ENCODE measurements at places on chromosomes 5 and 9.

GRCh38 chr5:2577312-2578036 is 174.0 kb downstream of the IRX2 start:
- no peak for DNase-seq

DNA sequence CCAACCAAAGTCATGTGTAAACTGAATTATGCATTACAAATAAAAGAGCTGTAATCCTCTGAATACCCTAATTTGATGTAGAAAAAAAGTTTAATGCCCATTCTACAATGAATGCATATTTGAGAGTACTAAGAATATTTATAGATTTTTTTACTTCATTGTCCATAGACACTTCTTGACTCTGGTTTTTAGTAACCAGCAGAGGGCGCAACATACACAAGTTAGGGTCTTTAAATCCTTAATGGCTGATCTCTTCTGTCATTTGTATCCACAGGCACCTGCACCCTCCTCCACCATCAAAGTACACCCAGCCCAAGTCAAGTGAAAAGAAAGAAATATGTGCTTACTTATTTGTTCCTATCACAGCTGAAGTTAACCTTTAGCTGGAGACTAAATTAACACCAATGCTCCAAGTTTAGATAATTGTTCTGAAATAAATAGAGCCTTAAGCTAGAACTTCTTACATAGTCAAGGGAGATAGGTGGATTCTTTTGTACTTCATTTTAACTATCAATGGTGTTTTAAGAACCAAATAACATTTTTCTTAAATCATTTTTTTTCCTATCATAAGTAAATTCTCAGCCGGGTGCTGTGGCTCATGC is 524.2 kb upstream of the DAB2 start:
- DNase-seq: peak; percentile 21

DNA sequence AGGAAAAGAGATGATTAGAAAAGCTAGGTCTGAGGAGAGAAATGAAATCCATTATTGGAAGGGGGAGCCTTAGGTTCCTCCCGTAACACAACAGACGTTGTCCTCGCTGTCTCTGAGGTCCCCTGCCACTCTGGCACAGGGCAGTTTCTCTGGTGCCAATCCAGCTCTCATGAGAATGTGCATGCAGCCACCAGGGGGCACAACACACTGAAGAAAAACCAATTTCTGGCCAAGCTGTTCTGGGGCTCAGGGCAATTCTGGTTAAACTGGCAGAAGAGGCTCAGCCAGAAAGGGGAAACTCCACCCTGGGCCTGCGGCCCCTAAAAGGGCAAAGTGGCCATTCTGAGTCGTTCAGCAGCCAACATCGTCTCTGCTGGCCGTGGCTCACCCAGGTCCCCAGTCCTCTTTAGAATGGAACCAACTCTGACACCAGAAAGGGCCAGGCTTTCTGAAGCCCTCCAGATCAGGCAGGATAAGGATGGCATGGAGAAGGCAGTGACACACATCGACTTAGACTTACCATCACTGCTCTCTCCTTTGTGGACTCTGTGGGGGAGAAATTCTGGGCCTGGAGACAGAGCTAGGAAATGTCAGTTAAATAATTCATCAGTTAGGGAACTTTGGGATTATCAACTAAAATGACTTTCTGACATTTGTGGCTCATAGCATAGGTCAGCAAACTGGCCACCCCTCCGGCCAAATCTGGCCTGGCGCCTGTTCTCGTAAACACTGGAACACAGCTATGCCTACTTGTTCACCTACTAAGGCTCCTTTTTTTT is 58.5 kb upstream of the GOLPH3 start:
- DNase-seq: peak; percentile 63

- DNase-seq: no peak
These were observed 482.0 kb downstream of the PSAT1 start for GRCh38 chr9:78778861-78779374.

- DNase-seq: no peak
These were observed 5.5 kb downstream of the FOXD1 start for GRCh38 chr5:73442996-73443627.
